ENCODE measurements at places on chromosomes 12 and 14.

DNA sequence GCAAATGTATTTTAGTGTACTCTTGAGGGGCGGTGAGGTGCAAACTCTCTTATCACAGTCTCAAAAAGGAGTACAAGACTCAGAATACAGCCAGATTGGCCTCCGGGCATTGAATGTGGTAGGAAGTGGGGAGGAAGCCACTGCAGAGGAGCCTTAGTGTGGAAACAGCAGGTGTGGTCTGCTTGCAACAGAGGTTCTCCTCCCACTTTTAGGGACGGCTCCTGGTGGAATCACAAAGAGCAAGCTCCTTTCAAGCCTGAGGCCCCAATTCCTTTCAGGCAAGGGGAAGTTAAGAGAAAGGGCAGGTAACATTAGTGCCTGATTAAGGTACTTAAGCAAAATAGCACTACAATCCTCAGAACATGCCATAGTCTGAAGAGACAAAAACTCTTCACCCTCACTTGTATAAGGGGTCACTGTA, 23.7 kb upstream of the SLC2A3 start:
- no peaks in the 10 kb centered on the region for H3K36me3 ChIP-seq
- no peaks in the 10 kb centered on the region for H3K27me3 ChIP-seq
- peaks cover 41% of the 10 kb centered on the region for H3K4me1 ChIP-seq
- peak overlapping the region; percentile 86 for H3K27ac ChIP-seq
- H3K4me3 ChIP-seq, result peak overlapping the region; percentile 64

DNA sequence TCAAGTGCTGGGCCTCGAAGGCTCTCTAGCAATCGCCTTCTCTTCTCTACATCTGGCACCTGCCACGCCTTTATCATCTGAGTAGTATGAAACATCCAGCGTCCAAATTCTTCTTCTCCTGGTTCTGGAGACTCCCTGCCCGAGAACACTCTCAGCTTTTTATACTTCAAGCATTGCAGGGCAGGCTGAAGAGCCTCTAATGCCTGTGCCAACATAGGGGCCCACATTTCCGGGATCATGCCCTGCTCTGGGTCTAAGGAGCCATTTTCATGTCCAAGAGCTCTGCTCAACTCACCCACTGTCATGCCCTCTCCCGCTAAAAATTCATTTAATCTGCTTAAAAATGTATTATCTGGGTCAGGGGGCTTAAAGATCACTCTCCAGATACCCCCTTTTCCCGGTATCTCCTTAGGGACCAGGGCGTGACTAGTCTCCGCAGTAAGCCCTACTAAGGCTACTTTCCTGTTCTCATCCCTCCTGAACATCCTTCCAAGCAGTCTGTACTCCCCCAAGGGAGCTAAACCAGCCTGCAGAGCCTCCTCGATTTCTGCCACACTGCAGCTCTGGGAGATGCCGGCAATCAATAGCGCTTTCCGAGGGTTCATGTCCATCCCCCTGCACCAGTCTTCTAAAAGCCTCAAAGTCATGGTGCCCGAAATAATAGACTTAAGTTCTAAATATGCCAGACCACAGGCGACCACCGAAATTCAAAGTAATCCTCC, 940 bp downstream of the MOAP1 start:
- peaks cover 36% of the 10 kb centered on the region for H3K36me3 ChIP-seq
- H3K4me3 ChIP-seq, result peak overlapping the region; percentile 99
- peak overlapping the region; percentile 96 for H3K27ac ChIP-seq
- no peaks in the 10 kb centered on the region for H3K27me3 ChIP-seq
- peaks cover 25% of the 10 kb centered on the region for H3K4me1 ChIP-seq

GRCh38 chr14:85079842-85080730, 449.9 kb upstream of the FLRT2 start:
- H3K4me1 ChIP-seq, result no peaks in the 10 kb centered on the region
- H3K27ac ChIP-seq, result no peak overlapping the region
- no peaks in the 10 kb centered on the region for H3K36me3 ChIP-seq
- no peak for DNase-seq
- H3K27me3 ChIP-seq, result no peaks in the 10 kb centered on the region

- no peaks in the 10 kb centered on the region for H3K27me3 ChIP-seq
- H3K4me3 ChIP-seq, result no peak overlapping the region
- H3K4me1 ChIP-seq, result no peaks in the 10 kb centered on the region
- H3K27ac ChIP-seq, result no peak overlapping the region
- no peak for DNase-seq
Measured at GRCh38 chr14:51921026-51921425, 60.6 kb downstream of the GNG2 start.

DNA sequence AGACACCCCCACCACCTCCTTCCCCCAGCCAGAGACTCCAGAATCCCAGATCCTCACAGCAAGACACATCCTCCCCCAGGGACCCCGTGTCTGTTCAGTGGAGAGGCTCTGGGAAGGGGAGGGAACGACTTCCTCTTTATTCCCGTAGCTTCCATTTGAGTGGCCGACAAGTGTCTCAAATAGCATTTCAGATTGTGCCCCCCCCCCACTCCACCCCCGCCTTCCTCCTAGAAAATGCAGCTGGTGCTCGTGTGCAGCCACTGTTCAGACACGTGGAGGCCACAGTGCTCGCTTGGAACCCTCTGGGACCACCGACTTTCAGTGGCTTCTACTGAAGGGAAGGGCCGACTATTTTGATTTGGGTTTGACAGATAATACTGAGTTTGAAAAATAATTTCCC, 14.3 kb downstream of the PPP2R5C start:
- H3K36me3 ChIP-seq, result no peaks in the 10 kb centered on the region
- no peaks in the 10 kb centered on the region for H3K27me3 ChIP-seq
- DNase-seq, result no peak
- H3K4me3 ChIP-seq, result peak overlapping the region; percentile 40

DNA sequence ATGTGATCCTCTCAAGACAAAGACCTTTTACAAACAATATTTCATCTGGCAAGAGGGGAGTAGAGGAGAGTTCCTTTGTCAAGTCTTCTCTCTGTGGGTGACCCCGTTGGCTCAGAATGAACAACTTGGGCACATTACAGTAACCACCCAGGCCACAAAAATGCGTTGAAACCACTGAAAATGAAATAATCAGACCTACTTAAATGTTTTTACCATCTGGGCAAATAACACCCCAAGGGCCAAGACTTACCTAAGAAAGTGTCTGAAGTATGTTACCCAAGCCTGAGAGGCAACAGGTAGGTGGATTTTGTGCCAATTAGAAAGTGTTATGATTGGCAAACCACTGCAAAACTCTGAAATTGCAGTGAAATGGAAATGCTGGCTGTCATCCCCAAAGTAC, 1.3 kb downstream of the TC2N start:
- peak overlapping the region; percentile 98 for H3K27ac ChIP-seq
- no peak for DNase-seq
- peaks cover 75% of the 10 kb centered on the region for H3K4me1 ChIP-seq
- H3K4me3 ChIP-seq, result no peak overlapping the region
- no peaks in the 10 kb centered on the region for H3K27me3 ChIP-seq
- H3K36me3 ChIP-seq, result no peaks in the 10 kb centered on the region

GRCh38 chr14:74649673-74650072, 37.6 kb upstream of the LTBP2 start:
- H3K4me1 ChIP-seq, result no peaks in the 10 kb centered on the region
- DNase-seq, result no peak
- H3K27ac ChIP-seq, result no peak overlapping the region
- no peak overlapping the region for H3K4me3 ChIP-seq
- H3K27me3 ChIP-seq, result no peaks in the 10 kb centered on the region

GRCh38 chr12:98259693-98260092, 255.7 kb upstream of the TMPO start:
- H3K27ac ChIP-seq, result no peak overlapping the region
- DNase-seq, result no peak
- H3K4me1 ChIP-seq, result no peaks in the 10 kb centered on the region
- H3K27me3 ChIP-seq, result no peaks in the 10 kb centered on the region
- H3K4me3 ChIP-seq, result no peak overlapping the region

- DNase-seq, result no peak
- no peak overlapping the region for H3K27ac ChIP-seq
- H3K4me3 ChIP-seq, result no peak overlapping the region
Measured at GRCh38 chr12:10783252-10783651, 19.2 kb downstream of the TAS2R7 start.

DNA sequence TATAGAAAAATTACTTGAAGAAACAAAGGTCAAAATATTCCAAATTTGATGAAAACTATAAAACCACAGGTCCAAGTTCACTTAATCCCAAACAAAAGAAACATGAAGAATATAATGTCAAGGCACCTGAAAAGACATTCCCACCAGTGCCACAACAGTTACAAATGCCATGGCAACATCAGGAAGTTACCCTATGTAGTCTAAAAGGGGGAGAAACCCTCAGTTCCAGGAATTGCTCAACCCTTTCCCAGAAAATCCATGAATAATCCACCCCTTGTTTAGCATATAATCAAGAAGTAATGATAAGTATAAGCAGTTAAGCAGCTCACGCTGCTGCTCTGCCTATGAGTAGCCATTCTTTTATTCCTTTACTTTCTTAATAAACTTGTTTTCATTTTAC, 3.8 kb upstream of the ACTR10 start:
- H3K27ac ChIP-seq, result no peak overlapping the region
- H3K4me1 ChIP-seq, result peaks cover 15% of the 10 kb centered on the region
- H3K4me3 ChIP-seq, result no peak overlapping the region
- no peak for DNase-seq

DNA sequence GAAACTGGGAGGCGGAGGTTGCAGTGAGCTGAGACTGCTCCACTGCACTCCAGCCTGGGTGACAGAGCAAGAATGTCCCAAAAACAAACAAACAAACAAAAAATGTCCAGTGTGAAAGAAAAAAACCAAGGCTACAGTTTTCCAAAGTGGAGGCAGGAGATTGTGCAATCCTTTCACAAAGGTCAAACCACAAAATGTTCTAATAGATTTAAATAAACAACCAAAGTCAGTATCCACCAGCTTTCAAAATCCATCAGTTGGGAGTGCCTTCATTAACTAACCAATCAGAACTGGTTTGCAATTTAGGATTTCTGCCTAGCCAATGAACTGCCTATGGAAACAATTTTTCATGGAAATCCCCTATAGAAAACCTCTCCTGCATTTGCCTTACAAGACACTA, 52.3 kb upstream of the TRIM9 start:
- H3K36me3 ChIP-seq, result no peaks in the 10 kb centered on the region
- H3K27me3 ChIP-seq, result no peaks in the 10 kb centered on the region
- no peak overlapping the region for H3K27ac ChIP-seq
- no peak overlapping the region for H3K4me3 ChIP-seq
- H3K4me1 ChIP-seq, result no peaks in the 10 kb centered on the region

DNA sequence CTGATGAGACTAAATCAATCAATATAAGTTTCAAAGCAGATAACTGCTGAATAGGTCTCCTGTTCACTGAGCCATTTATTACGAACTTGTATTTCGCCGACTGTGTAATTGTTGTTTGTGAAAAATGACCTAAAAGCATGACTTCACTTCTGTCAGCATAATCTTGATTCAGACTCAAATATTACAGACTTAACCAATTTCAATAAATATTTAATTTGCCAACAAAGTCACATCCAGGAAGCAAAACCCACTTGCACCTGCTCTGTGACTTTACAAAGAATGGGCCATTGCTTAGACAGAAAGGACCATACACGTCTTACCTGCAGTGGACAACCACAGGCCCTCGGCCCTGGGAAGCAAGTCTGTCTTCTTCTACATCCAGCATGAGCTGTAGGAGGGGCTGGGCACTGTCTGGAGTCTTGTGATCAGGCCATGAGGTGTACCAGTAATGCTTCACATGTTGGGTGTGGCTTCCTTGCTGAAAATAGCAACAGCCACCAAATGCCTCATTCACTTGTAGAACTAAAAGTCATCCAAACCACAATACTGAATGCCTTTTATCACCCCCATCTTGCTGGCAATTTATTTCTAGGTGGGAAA, 23.5 kb upstream of the PTPRB start:
- H3K27ac ChIP-seq, result no peak overlapping the region
- no peaks in the 10 kb centered on the region for H3K27me3 ChIP-seq
- no peaks in the 10 kb centered on the region for H3K4me1 ChIP-seq
- no peak overlapping the region for H3K4me3 ChIP-seq
- no peaks in the 10 kb centered on the region for H3K36me3 ChIP-seq

GRCh38 chr12:53805791-53806190, 54.0 kb upstream of the CISTR start:
- H3K27me3 ChIP-seq, result peaks cover 43% of the 10 kb centered on the region
- DNase-seq, result no peak
- no peaks in the 10 kb centered on the region for H3K36me3 ChIP-seq
- H3K27ac ChIP-seq, result no peak overlapping the region
- no peak overlapping the region for H3K4me3 ChIP-seq
- no peaks in the 10 kb centered on the region for H3K4me1 ChIP-seq

DNA sequence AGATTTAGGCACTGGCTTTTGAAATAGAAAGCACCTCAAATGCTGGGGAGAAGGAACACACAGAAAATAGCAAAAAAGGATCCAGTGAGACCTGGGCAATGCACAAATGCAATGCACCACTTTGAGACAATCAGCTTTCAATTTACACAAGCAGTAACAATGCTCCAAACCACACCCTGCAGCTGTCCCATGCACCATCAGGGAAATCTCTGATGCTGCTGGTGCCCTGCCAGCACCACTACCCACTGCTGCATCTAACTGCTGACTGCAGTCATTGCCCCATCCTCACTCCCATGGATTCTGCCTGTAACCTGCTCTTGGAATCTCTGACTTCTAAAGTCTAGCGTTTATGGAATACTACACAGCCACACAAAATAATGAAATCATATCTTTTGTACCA, 21.0 kb upstream of the HMGA2 start:
- no peak overlapping the region for H3K27ac ChIP-seq
- H3K27me3 ChIP-seq, result peaks cover 4% of the 10 kb centered on the region
- no peaks in the 10 kb centered on the region for H3K36me3 ChIP-seq
- H3K4me1 ChIP-seq, result no peaks in the 10 kb centered on the region

- H3K36me3 ChIP-seq, result peaks cover 5% of the 10 kb centered on the region
- no peak for DNase-seq
- H3K27ac ChIP-seq, result peak overlapping the region; percentile 81
- peak overlapping the region; percentile 73 for H3K4me3 ChIP-seq
- no peaks in the 10 kb centered on the region for H3K27me3 ChIP-seq
Measured at GRCh38 chr12:51023625-51024382, 2.4 kb downstream of the SLC11A2 start.

- no peak for DNase-seq
- no peaks in the 10 kb centered on the region for H3K4me1 ChIP-seq
- no peaks in the 10 kb centered on the region for H3K36me3 ChIP-seq
- peaks cover 11% of the 10 kb centered on the region for H3K27me3 ChIP-seq
- H3K4me3 ChIP-seq, result no peak overlapping the region
- no peak overlapping the region for H3K27ac ChIP-seq
Measured at GRCh38 chr12:117545216-117545615, 183.8 kb upstream of the NOS1 start.

- H3K27ac ChIP-seq, result no peak overlapping the region
- no peaks in the 10 kb centered on the region for H3K27me3 ChIP-seq
- H3K4me3 ChIP-seq, result no peak overlapping the region
- no peak for DNase-seq
- H3K4me1 ChIP-seq, result no peaks in the 10 kb centered on the region
- H3K36me3 ChIP-seq, result peaks cover 45% of the 10 kb centered on the region
Measured at GRCh38 chr12:120759591-120760348, 34.1 kb downstream of the ACADS start.

- H3K4me1 ChIP-seq, result peaks cover 49% of the 10 kb centered on the region
- H3K27ac ChIP-seq, result no peak overlapping the region
- H3K27me3 ChIP-seq, result no peaks in the 10 kb centered on the region
- H3K36me3 ChIP-seq, result peaks cover 34% of the 10 kb centered on the region
- no peak for DNase-seq
- H3K4me3 ChIP-seq, result no peak overlapping the region
Measured at GRCh38 chr12:92130999-92131398, 14.6 kb downstream of the BTG1 start.

- H3K4me1 ChIP-seq, result no peaks in the 10 kb centered on the region
- H3K4me3 ChIP-seq, result no peak overlapping the region
- no peaks in the 10 kb centered on the region for H3K36me3 ChIP-seq
- H3K27ac ChIP-seq, result no peak overlapping the region
- DNase-seq, result no peak
- no peaks in the 10 kb centered on the region for H3K27me3 ChIP-seq
Measured at GRCh38 chr14:104237651-104238423, 99.5 kb downstream of the KIF26A start.

All from DND-41 (cell line).